ENCODE measurements at places on chromosomes 3 and 15. TPM values are rescaled to one million over a fixed set of nuclear protein-coding genes. Genes with fewer than 3 reads are reported as not detected.

- H3K27ac ChIP-seq = no peak overlapping the region
- H3K4me3 ChIP-seq = peak overlapping the region; percentile 97
- peaks cover 22% of the 10 kb centered on the region for H3K36me3 ChIP-seq
- H3K27me3 ChIP-seq = no peaks in the 10 kb centered on the region
These were observed 29.7 kb downstream of the EFCAB12 start for GRCh38 chr3:129398803-129399144.

- no peaks in the 10 kb centered on the region for H3K27me3 ChIP-seq
- no peaks in the 10 kb centered on the region for H3K4me1 ChIP-seq
- H3K4me3 ChIP-seq = no peak overlapping the region
- no peak for DNase-seq
These were observed 39.3 kb downstream of the SLITRK3 start for GRCh38 chr3:165156757-165157420.

- no peak overlapping the region for H3K27ac ChIP-seq
- no peaks in the 10 kb centered on the region for H3K36me3 ChIP-seq
- H3K4me1 ChIP-seq = peaks cover 13% of the 10 kb centered on the region
- DNase-seq = peak; percentile 51
These were observed 222.1 kb upstream of the LMCD1 start for GRCh38 chr3:8279476-8279875.

DNA sequence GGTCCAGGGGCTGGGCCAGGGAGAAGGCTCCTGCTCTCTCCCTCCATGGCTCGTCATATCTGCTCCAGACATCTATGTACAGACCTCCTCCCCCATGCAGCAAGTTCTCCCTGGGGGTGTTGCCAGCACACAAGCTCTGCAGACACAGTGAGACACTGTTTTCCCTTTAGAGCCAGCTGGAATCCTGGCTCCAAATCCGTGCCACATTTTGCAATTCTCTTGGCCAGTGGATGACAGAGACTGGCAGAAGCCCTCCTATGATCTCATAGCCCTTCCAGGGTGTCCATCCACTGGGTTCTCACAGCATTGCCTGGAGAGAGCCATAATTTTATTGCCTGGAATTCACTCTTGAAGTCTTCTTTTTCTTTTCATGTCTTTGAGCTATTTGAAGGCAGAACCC lies 203.9 kb downstream of the TLE3 start:
- DNase-seq = no peak
- H3K27me3 ChIP-seq = no peaks in the 10 kb centered on the region
- H3K36me3 ChIP-seq = no peaks in the 10 kb centered on the region
- no peak overlapping the region for H3K4me3 ChIP-seq
- H3K27ac ChIP-seq = no peak overlapping the region

DNA sequence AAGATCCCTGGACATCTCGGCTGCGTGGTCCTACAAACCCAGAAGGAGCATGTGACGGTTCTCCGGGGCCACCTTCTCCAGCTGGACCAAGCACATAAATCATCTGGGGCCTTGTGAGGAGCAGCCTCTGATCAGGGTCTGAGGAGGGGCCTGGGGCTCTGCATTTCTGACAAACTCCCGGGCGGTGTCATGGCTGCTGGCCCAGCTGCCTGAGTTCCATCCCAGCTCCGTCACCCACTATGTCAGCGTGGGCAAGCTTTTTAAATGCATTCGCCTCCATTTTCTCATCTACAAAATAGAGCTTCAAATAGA lies 126.3 kb upstream of the MEF2A start:
- H3K36me3 ChIP-seq = no peaks in the 10 kb centered on the region
- no peak for DNase-seq
- no peak overlapping the region for H3K4me3 ChIP-seq
- no peak overlapping the region for H3K27ac ChIP-seq

Gene PLA1A
- total RNA-seq = not detected

Data from H9 (cell line).